Forelimb muscle (tissue), 1 donor: ENCODE measurements at places on chromosomes 6 and 20.

GRCh38 chr6:511488-512137 is 120.1 kb downstream of the IRF4 start:
- no peak for DNase-seq

DNA sequence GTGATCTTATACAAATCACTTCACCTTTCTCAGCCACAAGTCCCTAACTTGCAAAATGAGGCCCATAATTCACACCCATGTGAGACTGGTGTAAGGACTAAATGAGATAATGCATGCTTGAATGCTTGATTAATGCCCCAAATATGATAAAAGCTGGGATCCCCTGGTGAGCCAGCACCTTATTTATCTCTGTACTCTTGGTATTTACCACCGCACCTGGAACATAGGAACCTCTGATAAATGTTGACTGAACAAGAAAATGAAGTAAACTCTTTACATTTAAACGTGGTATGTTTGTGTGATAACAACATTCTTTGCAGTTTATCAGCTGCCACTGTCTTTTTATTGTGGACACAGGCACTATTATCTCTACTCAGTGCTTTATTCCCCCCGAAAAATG is 2.5 kb upstream of the APOBEC2 start:
- no peak for DNase-seq

DNA sequence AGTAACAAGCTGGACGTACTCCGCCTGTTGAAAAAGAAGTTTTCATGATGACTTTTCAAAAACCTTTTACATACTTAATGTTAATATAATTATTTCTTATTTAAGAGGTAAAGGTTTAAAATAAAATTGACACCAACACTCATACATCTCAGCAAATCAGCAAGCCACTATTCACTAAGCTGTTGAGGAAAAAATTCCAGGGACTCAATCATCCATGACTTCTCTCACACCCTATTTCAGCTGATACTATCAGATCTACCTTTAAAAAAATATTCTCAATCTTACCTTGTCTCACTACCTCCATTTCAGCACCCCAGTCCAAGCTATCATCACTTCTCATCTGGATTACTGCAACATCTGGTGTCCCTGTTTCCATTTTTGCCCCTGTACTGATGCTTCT is 109.3 kb downstream of the HACE1 start:
- DNase-seq = no peak

DNA sequence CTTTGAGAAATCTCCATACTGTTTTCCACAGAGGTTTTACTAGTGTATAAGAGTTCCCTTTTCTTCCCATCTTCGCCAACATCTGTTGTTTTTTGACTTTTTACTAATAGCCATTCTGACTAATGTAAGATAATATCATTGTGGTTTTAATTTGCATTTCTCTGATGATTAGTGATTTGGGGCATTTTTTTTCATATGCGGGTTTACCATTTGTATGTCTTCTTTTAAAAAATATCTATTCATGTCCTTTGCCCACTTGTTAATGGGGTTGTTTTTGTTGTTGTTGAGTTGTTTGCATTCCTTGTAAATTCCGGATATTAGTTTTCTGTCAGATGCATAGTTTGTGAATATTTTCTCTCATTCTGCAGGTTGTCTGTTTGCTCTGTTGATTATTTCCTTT is 167.1 kb downstream of the PRL start:
- DNase-seq = no peak

DNA sequence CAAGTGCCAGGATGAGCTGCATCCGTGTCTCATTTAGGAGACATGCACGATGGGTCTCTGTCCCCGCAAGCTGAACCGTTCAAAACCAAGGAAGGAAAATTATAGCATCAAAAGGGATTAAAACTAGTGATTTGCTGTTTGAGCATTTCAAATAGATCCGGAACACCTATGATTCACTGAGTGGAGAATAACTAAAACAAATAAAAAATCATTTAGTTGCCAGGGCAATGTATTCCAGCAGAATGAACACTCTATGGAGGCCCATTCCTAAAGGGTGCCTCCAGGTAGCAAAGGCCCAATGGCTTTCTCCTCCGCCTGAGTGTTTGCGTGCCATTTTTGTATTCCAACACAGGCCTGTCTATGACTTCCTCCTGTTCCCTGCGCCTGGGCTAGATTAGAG is 354.8 kb downstream of the ZFAND3 start:
- no peak for DNase-seq

- no peak for DNase-seq
Measured at GRCh38 chr6:82870582-82871172, 195.0 kb downstream of the UBE3D start.

DNA sequence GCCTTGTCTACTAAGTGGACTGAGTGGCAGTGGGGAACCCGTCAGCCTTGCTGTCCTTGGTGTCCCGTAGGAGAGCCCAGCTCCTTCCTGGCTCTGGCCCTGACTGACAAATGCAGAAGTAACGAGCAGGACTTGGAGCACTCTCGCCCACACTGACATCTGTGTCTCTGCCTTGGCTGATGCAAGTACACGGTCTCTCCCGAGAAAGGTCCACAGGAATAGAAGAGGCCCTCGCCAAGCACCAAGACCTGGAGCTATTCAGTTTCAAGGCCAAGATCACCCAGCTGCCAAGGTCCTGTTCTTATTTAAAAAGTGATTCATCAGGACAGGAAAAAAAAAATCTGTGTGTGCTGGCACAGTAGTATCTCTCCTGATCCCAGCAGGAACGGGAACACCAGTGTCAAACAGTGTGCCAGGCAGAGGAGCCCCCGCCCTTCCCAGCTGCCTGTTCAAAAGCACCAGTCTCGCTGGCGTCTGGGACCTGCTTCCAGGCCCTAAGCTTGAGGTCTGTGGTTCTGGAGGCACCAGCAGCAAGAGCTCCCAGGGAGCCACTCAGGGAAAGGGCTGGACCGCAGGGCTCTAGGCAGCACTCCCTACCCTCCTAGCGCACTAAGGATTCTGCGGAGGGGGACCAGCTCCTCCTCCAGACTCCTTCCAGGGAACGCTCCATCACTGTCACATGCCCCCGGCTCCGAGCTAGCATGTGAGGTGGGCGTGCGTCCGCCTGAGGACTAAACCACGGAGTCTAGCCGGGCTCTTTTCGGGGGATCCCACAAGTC is 376.9 kb downstream of the RNGTT start:
- no peak for DNase-seq

DNA sequence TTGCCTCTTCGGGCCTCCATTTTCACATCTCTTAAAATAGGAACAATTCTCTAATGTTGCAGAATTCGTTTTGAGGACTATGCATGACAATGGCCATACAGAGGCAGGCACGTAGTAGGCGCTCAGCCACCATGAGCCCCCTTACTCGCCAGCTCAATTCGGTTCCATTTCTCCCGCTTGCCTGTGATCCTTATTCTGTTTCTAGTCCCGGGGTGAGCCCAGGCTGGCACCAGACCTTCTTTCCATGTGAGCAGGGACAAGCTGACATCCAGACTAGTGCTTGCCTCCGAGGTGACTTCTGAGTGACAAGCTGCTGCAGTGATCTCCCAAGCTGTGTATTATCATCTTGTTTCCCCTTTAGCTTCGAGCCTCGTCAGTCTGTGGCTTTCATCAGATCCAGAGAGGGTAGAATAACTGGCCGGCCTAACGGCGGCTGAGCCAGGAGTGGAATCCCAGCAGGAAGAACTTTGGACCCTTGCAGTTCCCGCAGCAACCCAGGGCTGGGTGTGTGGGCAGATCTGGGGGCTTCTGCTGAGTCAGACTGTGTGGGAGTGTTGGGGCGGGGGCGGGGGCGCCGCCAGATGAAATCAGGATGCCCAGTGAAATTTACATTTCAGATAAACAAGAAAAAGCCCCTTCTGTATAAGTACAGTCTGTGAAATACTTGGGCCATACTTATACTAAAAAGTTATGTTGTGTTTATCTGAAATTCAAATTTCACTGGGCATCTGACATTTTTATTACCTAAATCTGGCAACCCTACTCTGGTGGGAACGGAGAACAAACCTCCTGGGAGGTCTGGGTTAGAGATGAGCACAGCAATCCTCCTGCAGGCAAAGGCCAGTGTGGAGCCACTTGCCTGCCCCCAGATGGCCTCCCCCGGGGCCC is 10.9 kb downstream of the BANF2 start:
- no peak for DNase-seq

DNA sequence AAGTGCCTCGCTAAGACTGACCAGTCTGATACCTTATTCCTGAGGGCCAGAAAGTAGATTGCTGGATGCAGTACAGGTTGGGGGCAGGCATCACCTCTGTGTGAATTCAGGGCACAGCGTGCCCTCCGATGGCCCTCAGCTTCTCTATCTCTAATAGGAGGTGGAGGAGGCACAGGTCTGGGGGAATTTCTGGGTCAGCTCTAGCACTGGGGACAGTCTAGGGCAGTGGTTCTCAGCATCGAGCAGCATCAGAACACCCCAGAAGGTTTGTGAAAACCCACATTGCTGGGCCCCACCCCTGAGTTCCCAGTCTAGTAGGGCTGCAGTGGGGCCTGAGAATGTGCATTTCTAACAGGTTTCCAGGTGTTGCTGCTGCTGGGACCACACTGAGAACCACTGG is 166.7 kb downstream of the CDC5L start:
- no peak for DNase-seq

- DNase-seq = no peak
Measured at GRCh38 chr6:136012198-136012887, 160.8 kb downstream of the PDE7B start.

DNA sequence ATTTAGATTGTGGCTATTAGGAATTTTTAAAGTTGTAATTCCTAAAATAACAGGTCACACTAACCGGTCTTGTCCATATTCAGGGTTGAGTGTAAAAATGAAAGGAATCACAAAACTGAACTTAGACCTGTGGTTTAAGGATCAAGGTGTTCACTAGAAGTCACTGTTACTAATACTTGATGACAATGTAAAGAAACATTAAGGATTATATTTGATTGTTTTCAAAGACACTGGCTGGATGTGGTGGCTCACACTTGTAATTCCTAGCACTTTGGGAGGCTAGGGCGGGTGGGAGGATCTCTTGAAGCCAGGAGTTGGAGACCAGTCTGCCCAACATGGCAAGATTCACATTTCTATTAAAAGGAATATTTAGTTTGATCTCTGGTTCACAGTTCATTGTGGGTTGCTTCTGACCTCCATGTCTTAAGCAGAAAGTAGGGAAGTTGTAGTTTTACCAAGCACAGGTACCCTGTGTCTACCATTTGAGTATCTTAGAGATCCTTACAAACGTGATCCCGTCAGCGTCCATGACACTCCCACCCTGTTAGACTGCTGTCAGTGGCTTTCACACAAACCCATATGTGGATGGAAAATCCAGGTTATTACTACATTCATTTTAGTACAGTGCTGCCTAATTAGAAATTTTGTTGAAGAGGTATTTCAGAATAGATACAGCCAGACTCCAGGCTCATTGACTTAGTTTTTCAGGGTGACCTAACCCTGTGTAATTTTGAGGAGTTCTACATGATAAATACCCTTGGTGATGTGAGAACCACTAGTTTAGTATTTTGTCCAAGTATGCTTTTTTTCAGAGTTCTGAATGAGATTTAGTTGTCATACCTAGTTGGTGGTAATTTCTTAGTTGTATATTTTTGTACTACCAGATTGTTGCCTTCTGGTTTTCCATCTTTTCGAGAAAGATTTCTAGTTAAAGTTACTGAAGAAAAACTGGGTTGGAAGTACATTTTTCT is 10.2 kb downstream of the SRSF3 start:
- DNase-seq = no peak

- DNase-seq = no peak
Measured at GRCh38 chr6:83019741-83020140, 45.9 kb downstream of the UBE3D start.

GRCh38 chr6:156102129-156102528 is 646.5 kb upstream of the NOX3 start:
- no peak for DNase-seq

DNA sequence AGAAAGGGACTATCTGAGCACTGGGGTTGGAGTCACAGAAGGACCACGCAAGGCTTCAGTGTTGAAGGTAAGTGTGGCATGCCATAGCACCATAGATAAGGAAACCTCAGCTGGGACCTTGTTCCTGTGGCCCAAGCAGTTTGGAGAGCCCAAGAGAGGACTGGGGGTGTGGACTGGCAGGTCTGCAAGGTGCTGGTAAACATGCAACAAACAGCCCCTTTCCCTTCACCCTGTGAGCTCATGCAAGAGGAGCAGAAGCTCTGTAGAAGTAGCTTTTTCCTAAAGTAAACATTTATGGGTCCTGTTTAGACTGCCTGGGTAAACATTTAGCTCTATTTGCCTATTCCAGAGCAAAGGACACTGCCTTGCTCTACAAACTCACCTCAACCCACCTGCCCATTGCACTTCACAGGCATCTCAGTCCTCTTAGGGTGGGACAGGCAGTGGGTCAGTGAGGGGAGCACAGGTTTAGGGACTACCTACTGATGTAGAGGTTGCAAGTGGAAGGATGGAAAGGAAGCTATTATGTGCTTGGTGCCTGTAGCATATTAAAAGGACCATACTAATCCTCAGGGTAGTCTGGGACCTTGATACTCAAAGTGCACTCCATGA is 12.0 kb downstream of the ZSCAN31 start:
- DNase-seq = no peak
